ENCODE measurements at places on chromosomes 6 and 20.

GRCh38 chr20:4555188-4555890, 166.4 kb upstream of the PRND start:
- DNase-seq, result no peak

GRCh38 chr20:33019465-33020277, 11.8 kb upstream of the BPIFB6 start:
- no peak for DNase-seq

- DNase-seq, result no peak
These were observed 59.3 kb downstream of the PRL start for GRCh38 chr6:22237526-22237925.

GRCh38 chr6:15434263-15434662, 188.4 kb downstream of the JARID2 start:
- no peak for DNase-seq

- DNase-seq, result no peak
These were observed 18.5 kb downstream of the RNF144B start for GRCh38 chr6:18405477-18406293.

DNA sequence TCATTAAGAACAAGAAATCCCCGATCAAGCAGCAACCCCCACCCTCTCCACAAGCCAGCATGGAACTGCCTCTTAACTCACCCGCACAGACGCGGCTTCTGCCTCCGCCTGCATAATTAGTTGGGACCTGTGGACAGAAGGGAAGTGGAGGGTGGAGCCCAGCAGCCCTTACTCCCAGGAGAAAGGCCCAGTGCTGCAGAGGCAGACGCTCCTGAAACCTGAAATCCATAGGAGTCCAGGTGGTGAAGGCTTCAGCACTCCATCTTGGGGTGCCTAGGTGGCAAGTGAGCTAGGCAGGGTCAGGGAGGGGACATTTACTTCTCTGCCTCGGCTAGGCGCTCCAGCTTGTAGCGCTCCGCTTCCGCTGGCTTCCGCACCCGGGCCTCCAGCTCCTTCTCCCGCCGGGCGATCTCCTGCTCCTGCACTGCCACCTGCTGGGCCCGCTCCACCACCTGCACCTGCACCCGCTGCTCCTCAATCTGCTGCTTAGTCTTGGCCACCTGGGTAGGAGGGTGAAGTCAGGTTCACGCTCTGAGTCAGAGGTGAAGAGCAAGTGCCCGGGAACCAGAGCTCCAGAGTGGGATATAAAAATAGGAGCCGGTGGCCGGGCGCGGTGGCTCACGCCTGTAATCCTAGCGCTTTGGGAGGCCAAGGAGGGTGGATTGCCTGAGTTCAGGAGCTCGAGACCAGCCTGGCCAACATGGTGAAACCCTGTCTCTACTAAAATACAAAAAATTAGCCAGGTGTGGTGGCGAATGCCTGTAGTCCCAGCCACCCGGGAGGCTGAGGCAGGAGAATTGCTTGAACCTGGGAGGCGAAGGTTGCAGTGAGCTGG, 10.7 kb downstream of the TUBB start:
- no peak for DNase-seq

GRCh38 chr20:62665826-62666735, 23.8 kb downstream of the SLCO4A1 start:
- DNase-seq, result no peak

DNA sequence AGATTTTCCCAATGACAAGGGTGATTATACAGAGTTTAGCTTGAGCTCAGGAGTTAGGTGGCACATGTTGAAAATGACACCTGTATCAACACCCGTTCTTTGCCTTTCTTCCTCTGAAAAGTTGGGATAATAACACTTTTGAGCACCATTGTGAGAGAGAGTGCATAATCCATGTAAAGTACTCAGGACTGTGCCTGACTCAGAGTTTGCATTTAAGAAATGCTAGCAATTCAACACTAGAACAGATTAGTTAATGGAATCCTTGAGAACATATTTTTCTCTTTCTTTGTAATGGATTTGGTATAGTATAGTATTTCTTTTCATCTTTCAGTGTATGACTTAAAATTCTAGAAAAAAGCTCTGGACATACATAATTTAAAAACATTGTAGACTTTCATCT, 449.2 kb downstream of the GJA1 start:
- no peak for DNase-seq

GRCh38 chr6:9197726-9198125, 762.4 kb upstream of the SLC35B3 start:
- DNase-seq, result no peak

GRCh38 chr6:92690997-92691599, 728.3 kb downstream of the EPHA7 start:
- DNase-seq, result no peak

GRCh38 chr20:61120595-61121515, 131.2 kb upstream of the CDH4 start:
- DNase-seq, result peak; percentile 57

DNA sequence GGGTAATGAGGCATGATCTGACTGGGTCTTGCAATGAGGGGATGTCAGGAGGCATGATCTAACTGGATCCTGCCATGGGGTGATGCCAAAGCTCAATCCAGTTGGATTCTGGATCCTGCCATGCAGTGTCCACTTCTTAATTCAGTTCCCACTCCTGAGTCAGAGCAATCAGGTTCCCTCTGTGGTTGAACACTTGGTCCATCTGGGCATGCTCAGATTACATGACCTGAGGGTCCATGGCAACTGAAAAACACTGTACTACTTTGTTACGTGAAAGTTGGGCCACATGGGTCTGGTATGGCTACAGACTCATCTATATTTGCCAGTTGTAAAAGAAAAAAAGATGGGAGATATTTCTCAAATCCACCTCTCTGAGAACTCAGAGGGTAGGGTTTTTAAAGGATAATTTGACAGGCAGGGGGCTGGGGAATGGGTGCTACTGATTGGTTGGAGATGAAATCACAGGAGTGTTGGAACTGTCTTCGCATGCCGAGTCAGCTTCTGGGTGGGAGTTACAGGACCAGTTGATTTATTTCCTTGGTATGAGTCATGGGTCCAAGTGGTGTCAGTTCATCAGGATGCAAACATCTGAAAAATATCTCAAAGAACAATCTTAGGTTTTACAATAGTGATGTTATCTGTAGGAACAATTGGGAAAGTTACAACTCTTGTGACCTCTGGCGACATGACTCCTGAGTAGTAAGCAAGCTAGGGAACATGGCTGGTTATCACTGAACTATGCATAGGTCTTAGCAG, 21.6 kb downstream of the C6orf163 start:
- no peak for DNase-seq

- DNase-seq, result no peak
These were observed 49.0 kb downstream of the PPARD start for GRCh38 chr6:35391240-35391968.

All from iPS DF 6.9 (cell line).